ENCODE measurements at places on chromosomes 1 and 21. TPM values are rescaled to one million over a fixed set of nuclear protein-coding genes. Genes with fewer than 3 reads are reported as not detected.

DNA sequence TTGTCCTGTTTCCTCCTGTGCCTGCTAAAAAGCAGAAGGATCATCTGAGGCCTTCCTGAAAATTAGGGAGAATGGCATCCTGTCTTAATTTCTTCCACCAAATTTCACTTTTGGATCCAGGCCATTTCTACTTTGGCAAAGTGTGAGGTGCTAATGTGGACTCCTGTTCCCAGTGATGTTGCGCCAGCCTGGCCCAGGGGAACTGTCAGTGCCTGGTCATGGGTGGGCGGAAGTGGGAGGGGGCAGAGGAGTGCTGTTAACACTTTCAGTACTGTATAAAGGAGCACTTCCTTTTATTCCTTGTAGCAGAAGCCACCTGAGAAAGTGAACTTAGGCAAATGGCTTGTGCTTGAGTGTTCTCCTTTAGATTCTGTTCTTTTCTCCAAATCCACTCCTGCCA lies 19.9 kb downstream of the ELAPOR1 start:
- no peak for DNase-seq
- H3K36me3 ChIP-seq = no peaks in the 10 kb centered on the region
- H3K4me3 ChIP-seq = no peak overlapping the region
- H3K4me1 ChIP-seq = no peaks in the 10 kb centered on the region
- H3K27me3 ChIP-seq = no peaks in the 10 kb centered on the region
- no peak overlapping the region for H3K27ac ChIP-seq

DISC1 gene
- 9.1 TPM for total RNA-seq

ERICH3 gene
- not detected for total RNA-seq

- no peaks in the 10 kb centered on the region for H3K27me3 ChIP-seq
- DNase-seq = no peak
- H3K4me1 ChIP-seq = no peaks in the 10 kb centered on the region
- H3K36me3 ChIP-seq = no peaks in the 10 kb centered on the region
- no peak overlapping the region for H3K4me3 ChIP-seq
Measured at GRCh38 chr1:32619701-32620485, 30.5 kb downstream of the ZBTB8OS start.

FCN3 gene
- not detected for total RNA-seq

IARS2 gene
- 61.7 TPM for total RNA-seq

GRCh38 chr1:147266381-147266780 lies 23.9 kb downstream of the CHD1L start:
- no peak overlapping the region for H3K4me3 ChIP-seq
- no peak for DNase-seq
- no peaks in the 10 kb centered on the region for H3K4me1 ChIP-seq
- no peaks in the 10 kb centered on the region for H3K27me3 ChIP-seq

GRCh38 chr1:167289966-167290365 lies 69.3 kb downstream of the POU2F1 start:
- H3K4me3 ChIP-seq = no peak overlapping the region
- no peak for DNase-seq
- no peaks in the 10 kb centered on the region for H3K4me1 ChIP-seq
- no peaks in the 10 kb centered on the region for H3K27me3 ChIP-seq

GRCh38 chr1:233040494-233040893 lies 90.1 kb downstream of the NTPCR start:
- DNase-seq = no peak
- H3K27me3 ChIP-seq = no peaks in the 10 kb centered on the region
- no peak overlapping the region for H3K27ac ChIP-seq
- no peaks in the 10 kb centered on the region for H3K36me3 ChIP-seq
- no peaks in the 10 kb centered on the region for H3K4me1 ChIP-seq

- peaks cover 5% of the 10 kb centered on the region for H3K27me3 ChIP-seq
Measured at GRCh38 chr1:175033953-175034352, 10.7 kb upstream of the MRPS14 start.
